Activated gamma-delta T cell treated with Interleukin-2 at 50 U/mL for 16 hours (primary cell): ENCODE measurements at places on chromosomes 16 and 17.

GRCh38 chr17:78108726-78109488, 19.6 kb downstream of the TMC6 start:
- DNase-seq = no peak

DNA sequence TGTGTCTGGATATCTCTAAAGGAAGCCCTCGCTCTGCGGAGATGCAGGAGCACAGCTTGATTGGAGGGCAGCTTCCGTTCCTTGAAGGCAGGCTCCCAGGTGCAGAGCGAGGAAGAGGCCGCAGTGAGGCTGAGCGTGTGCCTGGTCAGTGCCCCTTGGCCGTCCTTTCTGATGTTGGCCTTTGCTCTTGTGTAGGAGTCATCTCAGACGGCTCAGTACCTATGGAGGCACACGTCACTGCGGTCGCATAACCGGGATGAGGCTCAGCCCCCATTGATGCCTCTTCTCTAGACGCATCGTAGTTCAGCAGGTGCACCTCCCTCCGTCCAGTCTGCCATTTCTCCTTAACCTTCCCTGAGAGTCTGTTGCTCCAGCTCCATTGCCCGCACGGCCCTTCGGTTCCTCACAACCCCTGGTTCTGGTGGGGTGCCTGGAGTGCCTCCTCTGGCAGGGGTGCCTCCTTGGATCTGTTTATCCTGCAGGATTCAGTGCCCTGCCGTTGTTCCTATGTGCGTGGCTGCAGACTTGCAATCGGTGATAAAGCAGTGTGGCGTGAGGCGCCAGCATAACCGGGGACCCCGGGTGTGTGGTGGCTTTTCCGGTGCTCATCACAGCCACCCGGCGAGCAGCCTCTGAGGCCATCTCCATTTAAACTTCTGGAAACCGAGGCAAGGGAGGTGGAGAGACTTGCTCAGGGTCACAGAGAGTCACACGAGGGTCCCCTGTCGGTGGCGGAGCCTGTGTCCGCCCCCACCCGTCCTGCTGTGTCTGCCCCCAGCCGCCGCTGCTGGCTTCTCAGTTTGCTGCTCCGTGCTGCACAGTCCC, 188.8 kb upstream of the CHMP6 start:
- DNase-seq = no peak

GRCh38 chr16:46996952-46997458, 23.5 kb upstream of the DNAJA2 start:
- no peak for DNase-seq

- DNase-seq = peak; percentile 67
These were observed 17.1 kb upstream of the C17orf113 start for GRCh38 chr17:42067371-42068091.

- DNase-seq = peak; percentile 59
These were observed at the start of gene PGAP6 for GRCh38 chr16:381789-382717. TSS of gene PGAP6 (minus strand) at chr16:381978. CDS start at chr16:381821, 157 bp downstream.

GRCh38 chr17:81404558-81405165, 9.4 kb downstream of the BAHCC1 start:
- DNase-seq = no peak

GRCh38 chr17:45073414-45074070, 12.4 kb downstream of the NMT1 start:
- DNase-seq = no peak

DNA sequence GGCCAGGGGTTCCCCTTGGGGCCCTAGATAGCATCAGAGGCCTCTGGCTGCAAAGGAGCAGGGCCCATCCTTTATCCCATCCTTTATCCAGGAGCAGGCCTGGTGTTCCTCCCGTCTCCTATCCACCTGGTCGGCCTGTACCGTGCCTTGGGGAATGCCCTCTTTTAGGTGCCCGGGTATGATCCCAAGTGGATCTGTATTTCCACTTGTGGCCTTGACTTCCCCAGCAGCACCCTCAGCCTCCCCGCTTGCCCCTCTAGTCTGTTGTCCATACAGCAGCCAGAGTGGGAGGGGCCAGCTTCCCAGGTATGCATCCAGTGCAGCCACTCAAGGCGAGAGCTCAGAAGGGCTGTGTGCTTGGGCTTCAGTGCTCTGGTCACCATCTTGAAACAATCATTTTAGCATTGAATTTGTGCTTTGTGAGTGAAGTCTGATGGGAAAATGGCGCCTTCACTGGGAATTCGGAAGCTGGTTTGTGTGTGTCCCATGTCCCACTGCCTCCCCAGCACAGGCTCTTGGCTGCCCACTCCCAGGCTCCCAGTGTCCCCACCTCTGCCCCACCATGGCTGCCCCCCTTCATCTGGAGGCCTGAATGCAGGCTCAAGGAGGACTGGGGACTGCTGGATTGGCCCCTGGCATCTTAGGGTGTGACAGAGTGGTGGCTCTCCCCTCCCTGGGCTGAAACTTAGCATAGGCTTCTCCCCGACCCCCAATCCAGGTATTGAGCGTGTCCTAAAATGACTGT, 3.3 kb upstream of the RNF112 start:
- DNase-seq = no peak
